Left ventricle myocardium inferior (tissue), 1 donor: ENCODE measurements at places on chromosomes 2 and 18. TPM values are rescaled to one million over a fixed set of nuclear protein-coding genes. Genes with fewer than 3 reads are reported as not detected.
A peak's percentile ranks its signal among the peaks of the same experiment; 100 is the strongest.

- peak; percentile 43 for DNase-seq
Measured at GRCh38 chr18:1663879-1664705, 759.4 kb downstream of the ADCYAP1 start.

DNA sequence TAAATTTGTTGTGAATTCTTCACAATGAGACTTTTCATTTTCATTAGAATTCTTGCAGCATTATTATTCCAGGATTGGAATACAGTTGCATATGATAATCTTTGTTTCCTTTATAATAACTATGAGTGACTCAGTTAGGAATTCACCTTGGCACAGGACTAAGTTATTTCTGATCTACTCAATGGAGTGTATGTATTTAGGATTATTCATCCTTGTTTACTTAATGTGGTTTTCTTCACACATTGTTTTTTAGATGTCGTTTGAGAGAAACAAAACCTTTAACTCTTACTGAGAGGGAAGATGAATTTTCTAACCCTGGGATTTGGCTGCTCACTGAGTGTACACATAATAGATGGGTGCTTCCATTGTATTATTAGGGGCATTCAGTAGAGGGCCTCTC lies 970.1 kb downstream of the DPP10 start:
- no peak for DNase-seq

- no peak for DNase-seq
Measured at GRCh38 chr2:65979446-65979845, 455.5 kb upstream of the MEIS1 start.

GRCh38 chr2:219733106-219733505 lies 105.7 kb downstream of the SLC4A3 start:
- DNase-seq: no peak

GRCh38 chr2:231348173-231348572 lies 47.3 kb upstream of the B3GNT7 start:
- no peak for DNase-seq

DNA sequence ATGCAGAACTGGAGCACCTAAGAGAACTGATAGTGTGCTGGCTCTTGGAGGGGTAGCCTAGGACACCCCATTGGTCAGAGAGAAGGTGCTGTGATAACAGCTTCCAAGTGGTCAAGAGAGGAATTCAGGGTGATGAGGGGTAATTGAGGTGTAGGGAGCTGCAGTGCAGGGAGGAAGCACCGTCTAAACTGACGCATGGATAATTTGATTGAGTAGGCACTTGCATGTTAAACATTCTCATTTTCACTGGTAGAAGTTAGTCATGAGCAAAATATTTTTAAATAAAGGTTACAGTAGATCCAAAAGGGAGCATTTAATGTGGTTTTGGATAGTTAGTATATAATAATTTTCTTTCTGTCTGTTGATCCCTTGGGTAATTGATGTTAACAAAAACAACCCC lies 155.1 kb upstream of the TCF4 start:
- DNase-seq: no peak

The FAM124B gene
- total RNA-seq: 1.1 TPM

DNA sequence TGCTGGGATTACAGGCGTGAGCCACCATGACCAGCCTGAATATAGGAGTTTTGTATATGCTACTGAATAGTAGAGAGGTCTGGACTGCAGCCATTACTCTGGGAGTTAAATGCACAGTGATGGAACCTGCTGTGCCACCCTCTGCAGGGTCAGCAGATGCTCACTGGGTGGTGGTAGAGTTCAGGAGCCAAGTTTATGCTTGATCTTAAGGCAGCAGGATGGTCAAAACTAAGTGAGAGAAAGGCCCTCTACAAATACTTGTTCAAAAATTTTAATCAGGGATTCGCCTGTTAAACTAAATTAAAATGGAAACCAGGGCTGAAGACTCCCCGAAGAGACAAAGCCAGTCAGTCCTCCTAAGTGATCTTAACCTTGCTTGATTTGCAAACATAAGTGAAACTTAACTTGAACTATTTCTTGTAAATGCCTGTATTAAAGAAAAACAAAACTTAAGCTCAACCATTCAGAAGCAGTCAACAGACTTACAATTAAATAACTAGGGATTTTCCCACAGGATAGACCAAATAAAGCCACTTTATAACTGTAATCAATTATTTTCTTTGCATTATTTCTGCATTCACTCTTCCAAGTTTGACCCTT lies 4.2 kb upstream of the WDFY1 start:
- DNase-seq: no peak

- DNase-seq: no peak
Measured at GRCh38 chr18:7872569-7872968, 305.5 kb downstream of the PTPRM start.

GRCh38 chr2:8235419-8235818 lies 446.4 kb upstream of the ID2 start:
- DNase-seq: no peak

DNA sequence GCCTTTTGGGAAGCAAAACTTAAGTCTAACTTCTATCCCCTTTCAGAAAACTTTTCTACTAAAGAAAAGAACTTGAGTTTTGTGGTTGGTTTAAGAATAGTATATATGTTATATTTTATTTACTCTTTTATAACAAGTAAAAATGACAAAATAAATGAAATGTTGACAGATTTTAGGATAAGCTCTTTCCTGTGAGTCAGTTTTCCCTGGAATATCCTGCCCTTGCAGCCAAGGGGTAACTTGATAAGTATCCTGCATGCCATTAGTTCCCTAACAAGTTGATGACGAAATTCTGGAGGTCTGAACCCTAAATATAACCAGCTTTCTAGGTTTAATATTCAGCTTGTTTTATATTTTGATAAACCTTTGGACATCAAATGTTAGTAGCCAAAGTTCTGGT lies 7.3 kb upstream of the HTR2B start:
- DNase-seq: no peak

The CDK5R2 gene
- not detected for total RNA-seq

- DNase-seq: no peak
Measured at GRCh38 chr2:233603520-233603919, 13.9 kb upstream of the UGT1A8 start.

The WDSUB1 gene
- 11.4 TPM for total RNA-seq

GRCh38 chr2:156333951-156334495 lies 1.5 kb upstream of the NR4A2 start:
- peak; percentile 72 for DNase-seq

GRCh38 chr2:152505495-152505906 lies 170.5 kb downstream of the FMNL2 start:
- DNase-seq: no peak

DNA sequence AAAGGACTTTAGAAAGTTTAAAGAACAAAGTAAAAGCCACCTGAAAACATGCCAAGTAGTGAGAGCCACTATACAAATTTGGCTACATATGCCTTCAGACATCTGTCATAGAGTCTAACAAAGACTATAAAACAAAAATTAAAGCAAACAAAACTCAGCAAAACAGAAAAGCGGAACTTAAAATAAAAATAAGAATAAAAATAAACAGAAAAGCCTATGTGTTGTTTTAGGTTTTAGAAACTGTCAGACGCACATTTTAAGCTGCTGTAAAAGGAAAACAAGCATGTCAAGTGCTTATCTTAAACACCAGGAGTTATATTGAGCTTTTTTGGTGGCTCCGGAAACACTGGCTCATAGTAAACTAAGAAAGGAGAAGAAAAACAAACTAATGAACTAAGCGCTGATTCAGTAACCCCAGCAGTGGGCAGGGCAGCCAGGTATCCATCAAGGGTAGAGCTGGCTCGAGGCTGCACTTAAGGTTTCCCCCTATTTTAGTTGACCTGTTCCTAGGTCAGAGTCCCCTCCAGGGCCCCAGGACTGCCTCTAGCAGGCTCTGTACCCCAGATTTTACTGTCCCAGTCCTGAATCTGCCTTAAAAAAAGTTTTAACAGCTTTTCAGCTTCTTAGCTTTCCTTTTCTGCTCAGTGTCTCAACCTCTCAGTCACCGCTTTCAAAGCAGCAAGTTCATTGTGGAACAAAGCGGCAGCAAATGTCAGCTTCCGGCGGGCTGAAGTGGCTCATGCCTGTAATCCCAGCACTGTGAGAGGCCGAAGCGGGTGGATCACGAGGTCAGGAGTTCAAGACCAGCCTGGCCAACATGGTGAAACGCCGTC lies 15.4 kb upstream of the RMC1 start:
- DNase-seq: no peak

The DGUOK gene
- total RNA-seq: 21.9 TPM

DNA sequence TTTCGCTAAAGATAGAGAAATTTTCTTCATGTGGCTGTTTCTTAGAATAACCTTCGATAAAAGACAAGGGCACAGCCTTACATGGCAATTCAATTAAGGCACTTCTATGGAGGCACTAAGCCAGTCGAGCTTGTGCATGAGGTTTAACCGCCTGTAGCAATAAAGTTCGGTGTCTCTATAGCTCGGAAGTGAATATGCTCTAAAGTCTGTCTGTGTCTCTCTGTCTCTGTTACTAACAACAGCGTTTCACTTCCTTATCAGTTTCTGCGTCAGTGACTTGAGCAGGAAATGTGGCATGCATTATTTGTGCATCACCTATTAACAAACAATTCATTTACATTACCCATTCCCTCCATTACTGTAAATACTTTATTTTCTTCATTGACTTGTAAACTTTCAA lies 365.1 kb upstream of the NETO1 start:
- no peak for DNase-seq

GRCh38 chr2:186603286-186603685 lies 13.4 kb downstream of the ITGAV start:
- no peak for DNase-seq
